ENCODE measurements at places on chromosomes 12 and 14.

GRCh38 chr12:4169959-4170358, 103.6 kb upstream of the CCND2 start:
- DNase-seq, result no peak

DNA sequence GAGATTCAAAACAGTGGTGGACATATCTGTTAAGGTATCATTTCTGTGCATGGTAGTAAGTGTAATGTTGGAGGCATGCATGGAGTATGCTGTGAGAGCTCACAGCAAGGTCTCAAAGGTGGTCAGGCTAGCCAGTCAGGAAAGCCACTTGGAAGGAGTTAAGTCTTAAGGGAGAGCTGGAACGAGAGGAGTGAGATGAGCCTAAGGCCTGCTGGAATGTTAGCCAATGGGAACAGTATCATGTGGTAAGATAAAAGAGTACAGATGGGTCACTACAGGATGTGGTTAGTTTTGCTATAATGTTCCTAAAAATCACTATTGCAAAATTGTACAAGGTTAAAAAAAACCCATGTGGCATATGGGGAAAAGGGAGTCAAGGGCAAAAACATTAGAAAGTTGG, 311.7 kb upstream of the E2F7 start:
- DNase-seq, result no peak

DNA sequence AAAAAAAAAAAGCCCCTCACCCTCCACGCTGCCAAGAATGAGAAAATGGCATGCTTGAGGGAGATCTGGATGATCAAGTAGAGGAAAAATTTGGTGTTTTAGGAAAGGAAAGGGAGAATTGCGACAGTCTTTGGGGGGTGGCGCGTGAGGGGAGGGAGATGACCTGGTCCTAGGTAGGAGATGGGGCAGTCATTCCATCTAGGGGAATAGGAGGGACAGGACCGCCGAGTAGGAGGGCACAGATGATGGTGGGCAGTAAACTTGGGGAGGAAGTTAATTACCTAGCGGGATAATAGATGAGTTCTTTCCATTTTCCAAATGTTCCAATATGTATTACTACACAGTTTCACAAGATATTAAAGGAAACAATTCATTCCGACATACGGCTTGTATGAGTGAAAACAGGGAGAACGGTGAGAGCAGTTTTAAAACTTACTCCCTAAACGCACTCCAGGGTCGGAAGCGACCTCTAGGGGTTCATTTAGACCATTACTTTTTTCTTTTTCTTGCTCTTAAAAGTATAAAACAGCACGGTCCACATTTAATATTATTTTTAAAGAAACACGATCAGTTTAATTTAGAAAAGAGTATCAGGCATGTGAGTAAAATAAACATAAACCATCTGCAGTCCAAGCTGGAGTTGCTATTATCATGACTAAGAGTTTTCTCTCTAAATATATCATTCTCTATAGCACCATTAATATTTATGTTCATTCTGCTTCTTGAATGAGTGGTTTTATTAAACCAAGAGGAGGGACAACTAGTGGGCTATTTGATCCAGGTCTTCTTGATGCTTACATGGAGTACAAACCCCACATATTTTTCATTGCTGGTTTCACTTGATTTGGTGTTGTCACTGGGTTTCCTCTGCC, 3.0 kb upstream of the FNTB start:
- no peak for DNase-seq

GRCh38 chr14:100568164-100568997, 18.8 kb downstream of the BEGAIN start:
- DNase-seq, result no peak

DNA sequence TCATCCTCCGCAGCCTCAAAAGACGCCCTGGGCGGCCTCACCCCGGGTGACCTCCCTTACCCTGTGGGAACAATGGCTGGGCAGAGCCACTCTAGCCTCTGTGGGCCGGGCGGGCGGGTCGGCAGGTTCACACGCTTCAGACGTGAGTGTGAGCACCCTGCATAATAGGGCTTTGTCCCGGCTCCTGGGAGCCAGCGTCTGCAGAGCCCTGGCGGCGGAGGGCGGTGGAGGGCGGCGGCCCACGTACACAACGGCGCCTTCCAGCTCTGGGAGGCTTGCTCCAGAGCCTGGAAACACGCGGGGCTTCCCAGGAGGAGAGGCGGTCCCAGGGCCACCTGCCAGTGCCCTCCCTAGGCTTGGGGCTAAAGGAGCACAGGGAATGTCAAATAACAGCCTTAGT, 205.6 kb downstream of the BCL11B start:
- DNase-seq, result no peak

All from esophagus muscularis mucosa (tissue), 4 donors.